NCI-H524 (cell line): ENCODE measurements at places on chromosomes 3 and 15.
A peak's percentile ranks its signal among the peaks of the same experiment; 100 is the strongest.

- DNase-seq = no peak
Measured at GRCh38 chr3:184696697-184697096, 15.2 kb downstream of the MAGEF1 start.

- peak; percentile 39 for DNase-seq
Measured at GRCh38 chr3:195859061-195859845, 47.5 kb upstream of the MUC4 start.

- no peak for DNase-seq
Measured at GRCh38 chr15:92653366-92653765, 2.2 kb downstream of the FAM174B start.

DNA sequence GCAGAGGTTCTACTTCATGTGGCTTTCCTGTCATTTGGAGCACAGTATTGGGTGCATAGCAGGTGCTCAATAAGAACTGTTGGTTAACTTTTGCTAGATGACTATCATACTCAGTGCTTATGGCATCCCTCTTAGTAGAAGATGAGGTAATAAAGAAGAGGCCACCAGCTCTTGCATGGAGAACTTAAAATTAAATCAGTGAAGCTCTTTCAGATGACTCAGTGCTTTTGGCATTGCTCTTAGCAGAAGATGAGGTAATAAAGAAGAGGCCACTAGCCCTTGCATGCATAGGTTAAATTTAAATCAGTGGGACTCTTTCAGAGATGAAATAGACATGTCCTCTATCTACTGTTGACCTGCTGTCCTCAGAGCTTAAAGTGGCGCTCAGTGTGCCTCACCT lies 109.4 kb upstream of the FGF7 start:
- no peak for DNase-seq

DNA sequence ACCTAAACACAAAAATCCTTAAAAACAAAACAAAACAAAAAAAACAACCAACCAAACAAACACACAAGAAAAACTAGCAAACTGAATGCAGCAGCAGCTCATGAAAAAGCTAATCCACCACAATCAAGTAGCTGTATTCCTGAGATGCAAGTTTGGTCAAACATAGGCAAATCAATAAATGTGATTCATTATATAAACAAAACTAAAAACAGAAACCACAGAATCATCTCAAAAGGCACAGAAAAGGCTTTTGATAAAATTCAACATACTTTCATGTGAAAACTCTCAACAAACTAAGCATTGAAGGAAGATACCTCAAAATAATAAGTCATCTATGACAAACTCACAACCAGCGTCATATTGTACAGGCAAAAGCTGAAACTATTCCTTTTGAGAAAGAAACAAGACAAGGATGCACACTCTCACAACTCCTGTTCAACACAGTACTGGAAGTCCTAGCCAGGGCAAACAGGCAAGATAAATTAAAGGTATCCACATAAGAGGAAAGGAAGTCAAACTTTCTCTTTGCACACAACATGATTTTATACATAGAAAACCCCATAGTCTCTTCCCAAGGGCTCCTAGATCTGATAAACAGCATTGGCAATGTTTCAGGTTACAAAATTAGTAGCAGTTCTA lies 495.1 kb upstream of the SGO1 start:
- DNase-seq = no peak

GRCh38 chr3:146543461-146544001 lies 876 bp downstream of the PLSCR1 start:
- peak; percentile 58 for DNase-seq
